ENCODE measurements at places on chromosomes 2 and 18.

- DNase-seq = no peak
These were observed 3.0 kb upstream of the CHMP3 start for GRCh38 chr2:86566158-86566820.

GRCh38 chr2:127428057-127428814 lies 10.0 kb downstream of the PROC start:
- DNase-seq = no peak

GRCh38 chr2:34789169-34789568 lies 1190.1 kb upstream of the FAM98A start:
- no peak for DNase-seq

- no peak for DNase-seq
These were observed 43.3 kb downstream of the EIF5B start for GRCh38 chr2:99380376-99381010.

- DNase-seq = no peak
These were observed 106.8 kb downstream of the SLC39A10 start for GRCh38 chr2:195763866-195764265.

DNA sequence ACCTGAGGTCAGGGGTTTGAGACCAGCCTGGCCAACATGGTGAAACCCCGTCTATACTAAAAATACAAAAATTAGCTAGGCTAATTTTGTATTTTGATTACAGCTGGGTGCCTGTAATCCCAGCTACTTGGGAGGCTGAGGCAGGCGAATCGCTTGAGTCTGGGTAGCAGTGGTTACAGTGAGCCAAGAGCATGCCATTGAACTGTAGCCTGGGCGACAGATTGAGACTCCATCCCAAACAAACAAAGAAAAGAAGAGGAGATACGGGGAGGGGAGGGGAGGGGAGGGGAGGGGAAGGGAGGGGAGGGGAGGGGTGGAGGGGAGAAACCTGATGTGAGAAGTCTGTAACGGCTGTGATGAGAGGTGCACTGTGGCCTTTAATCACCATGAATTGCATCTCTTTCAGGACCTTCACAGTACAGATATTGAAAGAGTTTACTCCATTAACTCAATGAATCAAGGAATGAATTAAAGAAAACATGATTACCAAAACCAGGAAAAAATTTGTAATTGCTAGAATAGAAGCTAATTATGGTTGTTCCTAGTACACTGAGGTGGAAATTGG lies 135.3 kb downstream of the CALCRL start:
- DNase-seq = no peak

DNA sequence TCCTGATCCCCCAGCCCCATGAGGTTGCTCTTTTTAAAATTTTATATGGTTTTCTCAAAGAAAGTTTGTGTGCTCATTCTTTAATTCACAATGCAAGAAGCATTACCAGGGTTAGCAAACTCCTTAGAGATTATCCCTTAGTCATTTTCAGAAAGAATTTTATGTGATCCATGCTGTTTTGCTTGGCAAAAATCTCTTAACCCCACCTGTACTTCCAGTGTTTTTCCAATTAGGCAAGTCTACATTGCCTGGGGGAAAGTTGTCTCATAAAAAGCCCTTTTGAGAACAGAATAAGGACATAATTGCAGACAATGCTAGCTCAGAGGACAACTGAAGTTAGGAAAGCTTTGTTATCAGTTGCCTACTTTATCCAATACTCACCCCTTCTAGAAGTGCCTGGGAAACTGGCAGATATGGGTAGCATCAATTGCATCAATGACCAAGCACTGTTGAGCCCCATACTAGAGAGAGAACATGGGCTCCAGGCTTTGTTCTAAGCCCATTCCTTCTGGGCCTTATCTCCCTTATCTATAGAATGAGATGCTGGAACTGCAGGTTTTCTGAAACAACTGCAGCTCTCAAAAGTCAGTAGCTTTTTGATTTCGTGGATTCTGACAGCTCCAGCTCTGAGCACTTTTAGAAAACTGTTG lies 265.9 kb upstream of the SPHKAP start:
- peak; percentile 65 for DNase-seq

DNA sequence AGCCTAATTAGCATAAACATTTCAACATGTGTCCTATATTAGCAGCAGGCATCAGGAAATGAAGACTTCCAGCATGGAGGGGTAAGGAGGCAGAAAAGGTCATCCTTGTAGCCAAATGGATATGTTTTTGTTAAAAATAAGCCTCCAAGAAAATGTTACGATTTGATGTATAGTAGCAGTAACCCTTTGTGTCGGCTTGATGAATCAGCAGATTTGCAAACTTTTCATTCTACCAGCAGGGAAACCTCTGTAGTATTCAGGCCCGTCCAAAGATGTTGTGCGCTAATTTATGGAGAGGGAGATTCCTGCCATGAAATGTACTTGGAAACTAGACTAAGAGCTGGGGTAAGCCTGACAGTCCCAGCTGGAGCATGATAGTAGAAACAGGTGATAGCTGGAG lies 780.8 kb upstream of the KLHL29 start:
- DNase-seq = no peak

GRCh38 chr18:10421859-10422258 lies 32.6 kb upstream of the APCDD1 start:
- DNase-seq = peak; percentile 7

DNA sequence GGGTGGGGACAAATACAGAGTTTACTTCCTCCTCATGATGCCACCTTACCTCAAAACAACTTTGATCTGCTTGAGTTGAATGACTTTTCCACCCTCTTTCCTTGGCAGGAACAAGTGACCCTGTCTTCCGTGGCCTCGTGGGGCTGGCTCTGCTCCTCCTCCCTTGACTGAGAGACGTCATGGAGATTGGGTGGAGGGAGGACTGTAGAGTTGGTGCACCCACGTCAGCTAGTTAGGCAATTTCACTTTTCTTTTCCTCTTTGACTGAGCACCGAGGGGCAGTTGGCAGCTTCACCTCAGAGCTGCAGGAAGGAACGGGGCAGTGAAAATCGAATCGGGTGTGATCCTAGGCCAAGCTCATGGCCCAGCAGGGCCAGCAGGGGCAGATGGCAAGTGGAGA lies at the start of gene SP140:
TSS of gene SP140 (plus strand) at position 251 of the 400 bp plus-strand sequence. CDS start at position 360, 109 bp downstream.
- DNase-seq = no peak

Data from MCF 10A (cell line).